ENCODE measurements at places on chromosomes 11 and 22.

- no peak for DNase-seq
Observed at GRCh38 chr11:1997755-1998154, at the start of gene H19. Gene H19 (minus strand): TSS chr11:1997842.

DNA sequence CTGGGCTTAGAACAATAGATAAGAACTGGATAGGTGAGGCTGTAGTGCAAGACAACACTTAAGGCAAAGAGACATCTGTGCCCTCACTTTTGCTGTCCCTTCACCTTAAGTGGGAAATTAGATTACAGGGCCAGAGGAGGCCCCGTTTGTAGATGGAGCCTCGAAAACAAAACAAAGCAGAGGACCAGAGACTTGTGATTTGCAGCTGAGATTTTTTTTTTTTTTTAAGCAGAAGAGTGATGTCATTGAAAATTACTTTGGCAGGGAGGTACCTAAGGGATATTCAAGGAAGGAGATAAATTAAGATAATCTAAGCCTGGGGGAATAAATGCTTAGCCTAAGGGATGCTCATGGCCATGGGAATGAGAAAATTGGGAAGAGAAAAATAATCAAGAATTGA lies 31.4 kb downstream of the ZC3H12C start:
- DNase-seq: no peak

GRCh38 chr11:60917267-60917666 lies 3.3 kb downstream of the TMEM109 start:
- no peak for DNase-seq

DNA sequence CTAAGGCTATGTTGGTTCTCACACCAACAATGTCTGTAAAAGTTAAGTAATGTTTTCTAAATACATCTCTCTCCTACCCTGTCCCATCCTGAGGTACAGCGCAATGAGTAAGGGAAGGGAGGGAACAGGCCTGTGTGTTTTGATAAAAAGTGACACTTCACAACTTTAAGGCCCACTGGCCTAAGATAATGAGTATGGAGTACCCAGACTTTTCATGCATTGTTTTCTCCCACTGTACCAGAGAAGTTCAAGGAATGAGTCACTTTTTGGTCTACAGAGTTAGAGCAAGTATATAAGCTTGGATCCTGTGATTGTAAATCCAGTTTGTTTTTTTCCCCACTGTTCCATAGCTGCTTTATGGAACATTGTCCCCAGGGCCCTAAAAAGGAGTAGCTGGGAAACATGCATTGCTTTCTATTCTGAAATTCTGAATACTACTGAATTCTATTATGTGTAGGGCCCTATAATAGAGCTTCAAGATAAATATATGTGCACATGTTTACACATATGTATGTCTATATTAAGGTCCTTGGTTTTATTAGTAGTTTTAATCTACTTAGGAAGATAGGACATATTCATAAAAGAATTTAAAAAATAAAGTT lies 29.8 kb downstream of the KCNE3 start:
- DNase-seq: no peak

DNA sequence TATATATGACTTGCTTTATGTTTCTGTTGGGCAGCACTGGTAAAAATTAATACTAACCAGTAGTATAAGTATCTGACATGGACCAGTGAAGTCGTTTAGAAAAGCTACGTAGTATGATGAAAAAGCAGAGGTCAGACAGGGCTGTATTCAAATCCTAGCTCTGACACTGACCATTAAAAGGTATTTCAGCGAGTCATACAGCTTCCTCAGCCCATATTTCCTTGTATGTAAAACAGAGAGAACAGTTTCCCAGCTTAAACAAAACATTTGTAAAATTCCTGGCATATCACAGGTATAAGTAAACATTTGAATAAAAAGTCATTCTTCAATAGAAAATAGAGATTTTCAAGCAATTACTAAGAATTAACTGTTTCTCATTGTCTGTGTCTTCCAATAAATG lies 4.2 kb downstream of the NOX4 start:
- DNase-seq: no peak

GRCh38 chr11:17347676-17348075 lies 3.9 kb upstream of the NCR3LG1 start:
- DNase-seq: no peak

DNA sequence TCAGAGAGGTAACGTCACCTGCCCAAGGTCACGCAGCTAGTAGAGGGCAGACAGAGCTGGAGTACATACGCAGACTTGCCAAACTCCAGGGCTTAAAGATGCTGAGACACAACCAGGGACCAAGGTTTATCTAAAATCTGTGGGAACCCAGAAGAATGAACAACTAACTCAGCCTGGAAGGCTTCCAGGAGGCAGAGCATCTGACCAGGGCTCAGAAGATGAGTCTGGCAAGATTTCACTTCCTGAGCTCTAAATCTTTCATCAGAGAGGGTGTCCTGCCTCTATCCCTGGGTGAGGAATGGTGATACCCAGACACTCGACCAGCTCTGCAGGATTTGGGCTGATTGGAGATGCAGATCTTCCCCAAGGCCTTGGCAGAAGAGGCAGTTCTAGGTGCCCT lies 9.1 kb downstream of the GAL3ST1 start:
- DNase-seq: no peak

GRCh38 chr11:26753723-26754504 lies 32.1 kb upstream of the SLC5A12 start:
- DNase-seq: peak; percentile 23

GRCh38 chr11:107505647-107506225 lies 48.1 kb upstream of the CWF19L2 start:
- DNase-seq: no peak

DNA sequence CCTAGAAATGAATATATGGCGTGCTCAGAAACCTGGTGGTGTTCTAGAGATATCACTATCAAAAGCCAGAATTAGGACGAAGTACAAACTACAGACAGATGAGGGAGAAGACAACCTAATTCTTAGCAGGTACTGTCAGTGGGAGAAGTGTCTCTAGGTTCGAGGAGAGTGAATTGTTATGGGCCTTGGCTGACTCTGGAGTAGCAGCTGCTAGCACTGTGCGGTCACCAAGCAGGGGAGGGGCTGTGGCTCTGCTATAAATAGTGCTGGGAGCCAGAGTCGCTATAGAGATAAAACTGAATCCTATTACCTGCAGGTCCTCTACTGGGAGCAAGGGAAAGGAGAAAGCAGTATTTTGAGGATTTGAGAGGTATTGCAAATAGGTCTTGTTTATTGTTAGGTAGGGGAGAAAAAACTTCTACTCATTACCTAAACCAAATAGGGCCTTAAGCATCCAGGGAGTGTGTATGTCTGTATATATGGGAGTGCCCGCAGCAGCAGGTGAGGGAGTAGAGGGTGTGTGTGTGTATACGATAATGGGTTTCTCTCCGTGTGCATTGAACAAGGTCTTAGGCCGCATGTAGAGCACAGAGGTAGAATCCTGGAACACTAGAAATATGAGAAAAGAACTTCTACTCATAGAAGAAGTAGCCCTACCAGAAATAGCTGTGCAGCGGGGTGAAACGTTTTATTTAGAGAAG lies 2.2 kb downstream of the MADD start:
- DNase-seq: no peak

GRCh38 chr11:117704395-117705100 lies 92.5 kb downstream of the DSCAML1 start:
- no peak for DNase-seq

DNA sequence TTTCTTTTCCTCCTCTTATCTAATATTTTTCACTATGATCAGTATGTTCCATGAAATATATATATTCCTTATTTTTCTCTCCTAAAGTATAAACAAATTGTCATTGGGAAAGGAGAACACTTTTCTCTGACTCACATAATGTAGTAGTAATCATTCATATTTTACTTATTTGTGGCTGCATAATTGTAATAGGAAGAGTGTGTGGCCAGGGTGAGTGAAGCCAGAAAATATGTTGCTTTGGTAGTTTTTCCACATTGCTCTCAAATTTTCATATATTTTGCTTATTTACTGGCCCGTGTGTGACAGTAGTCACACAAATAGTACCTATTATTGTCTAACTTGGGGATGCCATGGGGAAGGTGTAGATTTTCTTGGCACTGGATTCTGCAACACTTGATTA lies 172.1 kb downstream of the DYNC2H1 start:
- DNase-seq: no peak

DNA sequence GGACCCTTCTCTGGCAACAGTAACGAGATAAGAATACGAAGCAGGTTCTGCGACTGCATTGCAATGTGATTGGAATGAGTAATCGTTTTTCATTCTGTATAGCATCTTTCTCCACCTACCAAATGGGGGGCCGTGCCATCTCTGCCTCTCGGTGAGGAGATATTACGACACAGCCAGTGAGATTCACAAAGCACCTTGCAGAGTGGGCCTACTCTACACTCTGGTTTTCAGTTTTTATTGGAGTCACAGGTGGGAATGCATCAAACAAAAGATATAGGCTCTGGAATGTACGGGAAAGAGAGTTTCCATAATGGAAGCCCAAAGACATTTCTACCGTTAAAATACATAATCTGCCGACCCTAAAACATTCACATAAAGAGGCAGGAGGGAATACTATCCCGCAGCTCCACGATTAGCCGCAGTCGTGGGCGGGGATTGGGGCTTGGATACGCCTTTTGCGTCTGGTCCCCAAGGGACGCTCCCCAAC lies 423 bp upstream of the RTN3 start:
- DNase-seq: no peak

DNA sequence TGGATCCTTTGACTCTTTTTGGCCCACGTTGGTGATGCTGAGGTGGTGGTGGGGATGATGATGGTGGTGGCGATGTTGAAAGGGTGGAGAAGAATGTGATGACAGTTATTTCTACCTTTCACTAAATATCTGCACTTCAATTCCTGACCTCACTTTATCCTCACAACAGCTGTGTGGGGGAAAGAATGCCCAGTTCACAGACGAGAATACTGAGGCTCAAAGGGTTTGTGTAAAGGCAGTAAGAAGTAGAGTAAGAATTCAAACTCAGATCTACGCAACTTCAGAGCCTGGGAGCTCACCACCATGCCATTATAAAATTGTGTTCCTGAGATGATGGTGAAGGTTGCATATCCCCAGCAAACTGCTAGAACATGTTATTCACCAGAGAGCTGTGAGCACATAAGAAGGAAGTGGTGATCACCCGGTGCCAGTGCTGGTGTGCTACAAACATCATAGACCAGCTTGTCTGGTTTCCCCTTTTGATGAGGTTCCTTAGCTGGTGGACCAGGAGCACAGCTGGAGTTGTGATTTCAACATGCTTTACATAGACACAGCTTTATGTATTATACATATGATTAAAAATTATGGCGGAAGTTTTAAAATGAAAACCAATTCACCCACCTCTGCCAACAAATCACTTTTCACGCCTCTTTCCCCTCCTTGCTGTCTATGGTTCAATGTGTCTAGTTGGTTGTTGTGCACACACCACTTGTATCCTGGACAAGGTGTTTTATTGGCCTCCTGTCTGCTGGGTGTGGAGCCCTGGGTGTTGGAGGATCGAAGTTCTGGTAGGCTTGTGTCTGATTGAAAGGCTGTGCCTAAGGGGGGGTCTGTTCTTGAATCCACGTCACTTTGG lies 6.2 kb downstream of the ST14 start:
- no peak for DNase-seq

- no peak for DNase-seq
Observed at GRCh38 chr11:10913075-10913474, 55.2 kb upstream of the ZBED5 start.

DNA sequence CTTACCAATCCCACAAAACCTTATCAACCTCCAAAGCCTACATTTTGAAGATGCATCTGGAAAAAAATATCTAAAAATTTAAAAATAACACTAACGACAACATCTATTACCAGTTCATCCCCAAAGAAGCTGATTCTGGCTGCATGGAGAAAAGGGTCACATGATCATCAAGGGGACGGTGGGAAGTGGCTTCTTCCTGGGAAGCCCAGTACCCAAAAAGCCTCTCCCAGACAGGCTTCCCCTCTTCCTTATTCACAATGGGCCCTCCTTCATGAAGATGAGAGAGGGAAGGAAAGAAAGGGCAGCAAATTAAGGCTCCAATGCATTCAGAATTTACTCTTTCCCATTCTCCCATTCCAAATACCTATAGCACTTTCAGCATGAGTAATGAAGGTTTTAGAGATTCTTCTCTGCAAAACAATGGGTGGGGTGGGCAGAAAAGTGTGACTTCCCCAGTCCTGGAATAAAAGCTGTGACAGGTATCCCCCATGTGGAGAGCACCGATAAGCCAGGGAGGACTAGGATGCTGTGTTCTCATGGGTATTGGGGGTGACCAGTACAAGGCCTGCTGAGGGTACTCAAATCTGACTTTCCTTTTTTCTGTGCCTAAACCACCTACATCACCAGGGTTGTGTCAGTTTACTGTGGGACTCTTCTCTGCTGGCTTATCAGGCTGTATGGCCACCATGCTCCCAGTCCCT lies 88.2 kb downstream of the SIK3 start:
- DNase-seq: peak; percentile 39

- no peak for DNase-seq
Observed at GRCh38 chr11:76424379-76424778, 20.4 kb upstream of the EMSY start.

DNA sequence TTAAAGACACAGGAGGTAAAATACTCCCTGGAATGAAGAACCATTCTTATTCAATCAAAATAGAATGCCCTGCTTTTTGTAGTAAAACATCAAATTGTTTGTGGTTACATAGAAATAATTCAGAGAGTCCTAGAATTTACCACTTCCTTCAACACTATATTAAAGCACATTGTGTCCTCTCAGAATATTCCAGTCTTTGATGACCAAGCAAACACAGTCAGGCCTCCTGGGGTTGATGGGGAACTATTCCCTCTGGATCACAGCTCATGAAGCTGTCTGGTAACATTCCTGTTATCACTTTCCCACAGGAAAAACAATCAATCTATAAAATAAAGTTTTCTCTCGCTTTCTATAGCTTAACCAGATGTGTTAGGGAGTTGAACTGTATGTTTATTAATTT lies 389.3 kb downstream of the KCNA4 start:
- no peak for DNase-seq
